PC-3 (cell line): ENCODE measurements at places on chromosomes 2 and 18. TPM values are rescaled to one million over a fixed set of nuclear protein-coding genes. Genes with fewer than 3 reads are reported as not detected.

- no peaks in the 10 kb centered on the region for H3K36me3 ChIP-seq
- H3K27me3 ChIP-seq, result no peaks in the 10 kb centered on the region
- no peaks in the 10 kb centered on the region for H3K4me1 ChIP-seq
- H3K4me3 ChIP-seq, result no peak overlapping the region
- no peak for DNase-seq
Measured at GRCh38 chr2:170695521-170696410, 19.4 kb upstream of the SP5 start.

DNA sequence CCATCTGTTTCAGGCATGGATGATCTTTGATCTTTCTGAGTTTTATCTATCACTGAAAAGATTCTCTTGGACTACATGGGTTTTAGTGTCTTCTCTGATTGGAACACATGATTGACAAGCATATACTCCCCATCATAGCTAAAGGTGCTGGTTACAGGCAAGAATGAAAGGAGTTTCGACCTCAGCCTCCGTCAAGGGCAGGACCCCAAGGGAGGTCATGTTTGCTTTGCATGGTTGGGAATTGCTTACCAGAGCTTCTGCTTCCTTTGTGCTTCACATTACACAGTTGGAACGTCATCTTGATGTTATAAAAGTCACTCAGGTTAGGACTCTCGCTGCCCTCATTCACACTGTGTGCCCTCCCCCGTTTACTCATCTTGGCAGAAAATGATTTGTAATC lies 287.7 kb downstream of the PIK3C3 start:
- no peak overlapping the region for H3K27ac ChIP-seq
- DNase-seq, result no peak
- H3K27me3 ChIP-seq, result no peaks in the 10 kb centered on the region

CCDC74B gene
- total RNA-seq, result 8.6 and 9.8 TPM in 2 replicates

DLX1 gene
- 7.6 and 13.2 TPM in 2 replicates for total RNA-seq

GRCh38 chr2:240234503-240234951 lies 94.1 kb upstream of the OTOS start:
- H3K27me3 ChIP-seq, result no peaks in the 10 kb centered on the region
- no peak for DNase-seq
- no peak overlapping the region for H3K27ac ChIP-seq
- H3K4me1 ChIP-seq, result peaks cover 21% of the 10 kb centered on the region
- H3K4me3 ChIP-seq, result no peak overlapping the region

DNA sequence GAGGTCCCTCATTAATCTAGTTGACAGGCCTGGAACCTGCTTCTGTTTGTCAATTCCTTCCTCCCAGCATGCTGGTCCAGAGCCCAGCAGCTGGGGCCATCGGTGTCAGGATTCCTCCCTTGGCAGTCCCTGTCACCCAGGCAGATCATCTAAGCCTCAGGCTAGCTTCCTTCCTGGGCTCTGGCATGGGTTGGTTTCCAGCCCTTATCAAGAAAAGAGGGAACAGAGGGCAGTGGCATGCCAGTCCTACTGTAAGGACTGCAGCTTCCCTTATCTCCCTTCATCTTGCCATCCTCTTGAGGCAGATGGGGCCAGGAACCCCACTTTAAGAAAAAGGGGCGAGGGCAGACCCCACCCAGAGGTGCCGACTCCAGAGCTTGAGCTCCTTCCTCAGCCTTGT lies 10.9 kb upstream of the KCNK3 start:
- 0 out of 2 replicates have a peak, but pooled peaks cover 2% of the 10 kb centered on the region for H3K4me1 ChIP-seq
- H3K27me3 ChIP-seq, result peaks cover 24% of the 10 kb centered on the region; the same call in 1 of the 2 replicates
- H3K4me3 ChIP-seq, result no peak overlapping the region
- no peak for DNase-seq
- H3K36me3 ChIP-seq, result no peaks in the 10 kb centered on the region

DNA sequence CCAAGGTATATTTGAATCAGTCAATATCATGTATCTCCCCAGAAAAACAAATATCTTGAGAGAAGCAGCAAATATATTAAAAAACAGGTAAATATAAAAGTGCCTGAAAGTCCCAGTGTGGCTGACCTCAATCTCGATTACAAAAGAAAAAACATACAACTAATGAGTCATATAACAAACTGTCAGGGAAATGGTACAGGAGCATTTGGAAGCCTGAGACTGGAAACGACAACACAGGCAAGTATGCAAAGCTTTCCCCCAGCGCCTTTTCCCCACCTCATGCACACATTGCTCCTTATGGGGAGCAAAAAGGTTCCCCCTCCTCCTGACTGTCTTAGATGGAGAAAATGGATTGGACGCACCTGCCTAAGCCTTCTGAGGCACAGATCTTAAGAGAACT lies 230.7 kb downstream of the TMX3 start:
- H3K27me3 ChIP-seq, result no peaks in the 10 kb centered on the region
- no peaks in the 10 kb centered on the region for H3K36me3 ChIP-seq
- peaks cover 15% of the 10 kb centered on the region for H3K4me1 ChIP-seq
- H3K27ac ChIP-seq, result no peak overlapping the region
- DNase-seq, result peak; percentile 63

DNA sequence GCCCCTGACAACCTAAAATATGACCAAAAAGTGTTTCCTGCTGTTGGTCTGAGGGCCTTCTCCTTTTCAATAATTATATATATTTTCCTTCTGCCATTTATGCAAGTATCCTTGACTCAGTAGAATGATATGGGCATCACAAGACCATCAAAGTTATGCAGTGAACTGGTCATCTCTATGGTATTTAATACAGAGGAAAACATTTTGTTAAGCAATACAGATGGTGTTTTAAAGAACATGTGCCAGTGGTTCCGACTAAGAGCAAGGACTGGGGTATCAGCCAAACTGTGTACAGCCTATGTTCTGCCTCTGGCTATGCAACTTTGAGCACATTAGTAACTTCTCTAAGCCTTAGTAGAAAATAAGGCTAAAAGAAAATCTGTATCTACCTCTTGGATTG lies 179.0 kb downstream of the TRABD2A start:
- H3K4me1 ChIP-seq, result no peaks in the 10 kb centered on the region; the same call in 1 of the 2 replicates
- no peaks in the 10 kb centered on the region for H3K36me3 ChIP-seq
- H3K27ac ChIP-seq, result no peak overlapping the region

DNA sequence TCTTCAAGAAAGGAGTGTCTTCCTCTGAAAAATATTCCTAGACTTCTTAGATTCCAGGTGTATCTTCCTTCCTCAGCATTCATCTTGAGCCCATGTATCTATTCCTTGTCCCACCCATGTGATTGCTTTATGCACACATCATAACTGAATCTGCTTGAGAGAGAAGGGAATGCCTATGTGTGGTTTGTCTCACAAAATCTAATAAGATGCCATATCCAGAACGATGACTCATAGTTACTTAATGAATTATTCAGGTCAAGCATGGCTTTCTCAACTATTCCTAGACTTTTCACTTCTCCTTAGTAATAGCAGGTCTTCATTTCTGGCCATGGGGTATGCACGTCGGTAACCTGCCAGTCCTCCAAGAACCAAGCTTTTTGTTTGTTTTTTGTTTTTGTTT lies 121.8 kb downstream of the SETBP1 start:
- no peak overlapping the region for H3K4me3 ChIP-seq
- no peak for DNase-seq
- no peaks in the 10 kb centered on the region for H3K27me3 ChIP-seq
- no peaks in the 10 kb centered on the region for H3K36me3 ChIP-seq
- H3K27ac ChIP-seq, result no peak overlapping the region

TBR1 gene
- not detected in 2 replicates for total RNA-seq

GRCh38 chr18:49839012-49839411 lies 25.7 kb upstream of the ACAA2 start:
- no peaks in the 10 kb centered on the region for H3K36me3 ChIP-seq
- no peak overlapping the region for H3K4me3 ChIP-seq
- peak overlapping the region; percentile 26 for H3K27ac ChIP-seq
- peak; percentile 73 for DNase-seq

VWA3B gene
- not detected in 2 replicates for total RNA-seq

DNA sequence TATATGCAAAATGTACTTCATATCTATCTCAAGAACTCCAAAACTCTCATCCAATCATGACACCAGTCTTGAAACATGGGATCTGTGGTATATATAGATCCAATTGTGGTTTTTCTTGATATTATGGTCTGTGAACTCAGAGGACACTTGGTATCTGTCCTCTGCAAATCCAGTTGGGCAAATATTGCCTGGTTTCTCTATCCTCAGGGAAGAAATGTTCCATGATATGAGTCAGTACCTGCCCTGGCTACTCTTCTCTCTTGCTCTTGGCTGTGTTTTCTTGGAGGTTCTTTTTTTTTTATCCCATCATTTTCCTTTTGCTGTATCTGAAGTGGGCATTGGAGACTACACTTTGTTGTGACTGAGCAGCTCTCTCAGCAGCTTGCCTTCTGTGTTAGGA lies 10.9 kb downstream of the NBEAL1 start:
- peak; percentile 26 for DNase-seq
- H3K27me3 ChIP-seq, result no peaks in the 10 kb centered on the region
- H3K4me3 ChIP-seq, result no peak overlapping the region
- H3K27ac ChIP-seq, result no peak overlapping the region

FEV gene
- 0.07 TPM in 1 of 2 replicates, not detected in the other for total RNA-seq

DNA sequence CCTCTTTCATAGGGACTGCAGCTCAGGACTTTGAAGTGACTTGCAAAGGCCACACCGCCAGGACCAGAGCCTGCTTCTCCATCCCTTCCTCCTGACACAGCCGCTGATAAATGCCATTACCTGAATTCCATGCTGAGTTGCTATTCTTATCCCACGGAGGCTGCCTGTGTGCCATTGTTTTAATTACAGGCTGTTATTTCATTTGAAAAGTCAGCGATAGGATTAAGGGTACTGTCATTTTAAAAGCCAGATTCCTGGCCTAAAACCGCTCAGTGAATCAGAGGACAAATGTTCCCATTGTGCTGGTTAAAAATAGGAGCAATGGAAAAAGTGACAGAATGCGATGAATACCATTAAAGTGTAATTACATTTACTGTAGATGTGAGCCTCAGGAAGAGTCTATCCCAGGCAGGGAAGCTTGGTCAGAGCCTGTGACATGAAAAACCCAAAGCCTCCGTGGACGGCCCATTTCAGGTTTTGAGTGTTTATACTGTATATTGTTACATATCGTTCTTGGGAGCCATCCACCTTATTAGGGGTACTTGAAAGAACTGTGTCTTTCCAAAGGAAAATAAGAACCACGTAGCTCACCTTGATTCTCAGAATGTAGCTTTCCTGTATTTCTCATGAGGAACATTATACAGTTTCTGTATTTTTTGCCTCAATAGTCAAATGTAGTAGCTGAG lies 41.3 kb downstream of the PDCL3 start:
- no peak for DNase-seq
- H3K4me1 ChIP-seq, result peaks cover 9% of the 10 kb centered on the region; the same call in 1 of the 2 replicates
- no peaks in the 10 kb centered on the region for H3K36me3 ChIP-seq
- no peaks in the 10 kb centered on the region for H3K27me3 ChIP-seq
- H3K4me3 ChIP-seq, result no peak overlapping the region

DNA sequence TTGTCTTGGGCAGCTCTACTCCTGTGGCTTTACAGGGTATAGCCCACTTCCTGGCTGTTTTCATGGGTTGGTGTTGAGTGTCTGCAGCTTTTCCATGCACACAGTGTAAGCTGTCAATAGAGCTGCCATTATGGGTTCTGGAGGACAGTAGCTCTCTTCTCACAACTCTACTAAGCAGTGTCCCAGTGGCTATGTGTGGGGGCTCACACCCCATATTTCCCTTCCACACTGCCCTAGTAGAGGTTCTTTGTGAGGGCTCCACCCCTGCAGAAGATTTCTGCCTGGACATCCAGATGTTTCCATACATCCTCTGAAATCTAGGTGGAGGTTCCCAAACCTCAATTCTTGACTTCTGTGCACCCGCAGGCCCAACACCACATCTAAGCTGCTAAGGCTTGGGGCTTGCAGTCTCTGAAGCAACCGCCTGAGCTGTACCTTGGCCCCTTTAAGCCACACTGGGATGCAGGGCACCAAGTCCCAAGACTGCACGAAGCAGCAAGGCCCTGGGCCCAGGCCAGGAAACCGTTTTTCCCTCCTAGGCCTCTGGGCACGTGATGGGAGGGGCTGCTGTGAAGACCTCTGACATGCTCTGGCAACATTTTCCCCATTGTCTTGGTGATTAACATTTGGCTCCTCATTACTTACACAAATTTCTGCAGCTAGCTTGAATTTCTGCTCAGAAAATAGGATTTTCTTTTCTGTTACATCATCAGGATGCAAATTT lies 9.4 kb downstream of the ELAC1 start:
- H3K4me1 ChIP-seq, result no peaks in the 10 kb centered on the region; the same call in 1 of the 2 replicates
- 0 out of 2 replicates have a peak, but pooled peaks cover 2% of the 10 kb centered on the region for H3K36me3 ChIP-seq
- H3K27me3 ChIP-seq, result no peaks in the 10 kb centered on the region
- no peak overlapping the region for H3K4me3 ChIP-seq
- no peak overlapping the region for H3K27ac ChIP-seq
- DNase-seq, result no peak

STAMBP gene
- 23.8 and 32.2 TPM in 2 replicates for total RNA-seq

GRCh38 chr18:13513021-13513420 lies 213.3 kb downstream of the FAM210A start:
- H3K27ac ChIP-seq, result no peak overlapping the region
- H3K27me3 ChIP-seq, result peaks cover 86% of the 10 kb centered on the region
- H3K4me3 ChIP-seq, result no peak overlapping the region
- H3K4me1 ChIP-seq, result no peaks in the 10 kb centered on the region
- no peak for DNase-seq

DNA sequence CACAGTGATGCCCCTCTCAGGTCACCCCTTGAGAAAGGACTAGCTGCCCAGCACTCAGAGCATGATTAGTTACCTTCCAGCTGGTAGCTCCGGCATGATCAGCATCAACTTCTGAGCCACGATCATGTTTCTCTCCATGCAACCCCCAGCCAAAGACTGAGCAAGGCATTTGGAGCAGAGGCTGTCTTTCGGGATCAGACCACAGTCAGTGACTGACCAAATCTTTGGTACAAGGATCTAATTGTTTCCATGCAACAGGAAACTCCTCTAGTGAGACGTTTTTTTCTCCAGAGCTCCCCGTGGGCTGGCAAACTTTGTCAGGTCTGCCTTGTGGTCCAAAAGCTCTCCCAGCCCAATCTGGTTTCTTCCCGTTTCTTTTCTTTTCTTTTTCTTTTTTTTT lies 244.3 kb downstream of the METTL4 start:
- no peaks in the 10 kb centered on the region for H3K36me3 ChIP-seq
- no peak overlapping the region for H3K27ac ChIP-seq
- no peak overlapping the region for H3K4me3 ChIP-seq
- no peak for DNase-seq

IL1A gene
- 0.11 TPM in 1 of 2 replicates, not detected in the other for total RNA-seq

DNA sequence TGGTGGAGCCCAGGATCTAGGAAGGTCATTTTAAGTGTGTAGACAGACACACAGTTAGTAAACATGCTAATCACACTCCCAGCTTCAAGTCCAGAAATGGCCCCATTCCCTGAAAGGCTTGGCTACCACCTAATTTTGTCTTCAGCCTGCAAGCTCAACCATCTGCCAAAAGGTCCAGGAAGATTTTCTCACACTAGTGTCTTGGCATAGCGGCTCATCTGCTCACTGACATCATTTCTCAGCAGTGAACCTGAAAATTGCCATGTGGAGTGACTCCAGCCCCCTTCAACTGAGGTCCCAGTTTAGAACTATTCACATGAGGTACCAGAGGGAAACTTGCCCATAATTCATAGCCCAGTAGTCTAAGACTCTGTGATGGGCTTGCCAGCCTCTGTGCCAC lies 748.9 kb downstream of the LRP1B start:
- no peak for DNase-seq
- H3K4me3 ChIP-seq, result no peak overlapping the region
- H3K27ac ChIP-seq, result no peak overlapping the region
- H3K27me3 ChIP-seq, result no peaks in the 10 kb centered on the region
- H3K4me1 ChIP-seq, result no peaks in the 10 kb centered on the region; the same call in 1 of the 2 replicates

GRCh38 chr2:61181382-61182058 lies 19.5 kb downstream of the C2orf74 start:
- no peak overlapping the region for H3K4me3 ChIP-seq
- H3K27me3 ChIP-seq, result no peaks in the 10 kb centered on the region
- no peak overlapping the region for H3K27ac ChIP-seq
- peaks cover 38% of the 10 kb centered on the region for H3K4me1 ChIP-seq

ARHGEF33 gene
- total RNA-seq, result 0.04 and 0.06 TPM in 2 replicates

NEU4 gene
- total RNA-seq, result not detected in 2 replicates
